ENCODE measurements at places on chromosomes 1 and 21.

DNA sequence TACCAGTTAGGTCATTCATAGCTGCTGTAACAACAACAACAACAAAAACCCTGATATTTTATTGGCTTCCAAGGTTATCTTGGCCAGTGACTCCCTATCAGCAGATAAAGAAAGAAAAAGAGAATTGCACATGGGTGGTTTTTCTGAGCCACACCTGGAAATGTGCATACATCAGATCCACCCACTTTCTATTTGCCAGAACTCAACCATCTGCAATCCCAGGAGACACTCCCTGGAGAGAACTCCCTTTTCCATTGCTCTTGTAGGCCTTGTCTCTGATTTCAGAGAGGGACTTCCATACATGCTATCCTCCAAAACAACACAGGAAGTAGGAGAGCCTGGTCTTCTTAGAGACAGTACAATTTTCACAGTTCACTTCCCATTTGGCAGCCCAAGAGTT lies 74.9 kb upstream of the ZC3H11B start:
- DNase-seq: no peak

GRCh38 chr1:114468047-114468446 lies 43.0 kb downstream of the TRIM33 start:
- DNase-seq: no peak

DNA sequence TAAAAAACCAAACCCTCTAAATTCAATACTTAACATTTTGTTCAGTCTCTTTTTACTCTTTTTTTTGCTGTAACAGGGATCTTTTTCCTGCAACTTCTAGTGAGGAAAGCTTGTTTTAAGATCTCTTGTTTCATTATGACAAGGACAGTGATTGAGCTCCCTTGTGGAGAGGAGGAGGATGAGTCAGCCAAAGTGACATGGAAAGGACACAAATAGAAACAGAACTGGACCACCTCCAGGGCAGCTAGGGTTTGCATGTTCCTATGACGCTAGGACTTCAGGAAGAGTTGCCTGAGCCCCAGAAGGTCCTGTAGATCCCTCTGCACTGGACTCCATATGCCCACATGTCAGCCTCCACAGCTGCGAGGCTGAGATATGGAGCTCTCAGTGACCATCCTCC lies 212.6 kb upstream of the FAM78B start:
- DNase-seq: no peak

- no peak for DNase-seq
Observed at GRCh38 chr1:149879556-149879955, 19.8 kb upstream of the BOLA1 start.

- DNase-seq: peak; percentile 54
Observed at GRCh38 chr1:94025383-94026340, 95.3 kb downstream of the ABCA4 start.

- no peak for DNase-seq
Observed at GRCh38 chr1:240768979-240769378, 157.0 kb upstream of the GREM2 start.

DNA sequence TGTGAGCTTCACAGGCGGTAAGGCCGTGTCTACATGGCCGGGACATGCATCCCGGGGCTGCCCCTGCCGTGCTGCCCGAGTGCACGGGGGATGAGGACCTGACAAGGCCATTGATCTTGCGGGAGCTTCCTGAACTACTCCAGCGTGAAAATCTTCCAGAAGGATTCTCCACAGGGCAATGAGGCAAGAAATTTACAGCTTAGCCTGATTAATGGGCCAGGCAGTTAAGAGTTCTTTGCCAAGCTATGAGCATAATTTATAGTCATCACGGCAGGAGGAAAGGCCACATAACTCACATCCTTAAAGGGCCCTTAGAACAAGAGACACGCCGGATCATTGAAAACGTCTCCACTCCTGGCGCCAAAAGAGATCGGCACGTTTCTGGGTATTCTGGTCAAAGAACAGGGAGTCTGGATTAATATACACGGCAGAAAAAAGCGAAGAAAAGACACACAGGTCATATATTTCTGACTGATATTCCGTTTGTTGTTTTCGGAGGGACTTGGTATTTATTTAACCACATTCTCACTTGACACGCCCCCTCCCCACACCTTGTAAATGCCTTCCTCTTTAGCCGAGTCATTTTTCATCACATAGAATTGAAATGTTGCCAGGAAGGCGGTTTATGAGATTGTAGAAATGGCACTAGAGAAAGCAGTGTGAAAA lies 180.5 kb downstream of the DYRK1A start:
- no peak for DNase-seq

DNA sequence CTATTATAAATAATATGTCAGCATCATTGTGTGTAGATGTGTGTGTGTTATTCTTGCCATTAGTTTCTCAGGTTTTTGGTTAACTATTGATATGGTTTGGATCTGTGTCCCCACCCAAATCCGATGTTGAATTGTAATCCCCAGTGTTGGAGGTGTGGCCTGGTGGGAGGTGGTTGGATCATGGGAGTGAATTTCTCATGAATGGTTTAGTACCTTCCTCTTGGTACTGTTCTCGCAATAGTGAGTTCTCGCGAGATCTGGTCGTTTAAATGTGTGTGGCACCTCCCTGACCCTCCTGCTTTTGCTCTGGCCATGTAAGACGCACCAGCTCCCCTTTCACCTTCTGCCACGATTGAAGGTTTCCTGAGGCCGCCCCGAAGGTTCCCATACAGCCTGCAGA lies 9.6 kb upstream of the POFUT2 start:
- DNase-seq: no peak

- DNase-seq: no peak
Observed at GRCh38 chr1:41657679-41658295, 173.3 kb upstream of the EDN2 start.

GRCh38 chr1:155160128-155160527 lies 13.0 kb downstream of the KRTCAP2 start:
- DNase-seq: no peak

DNA sequence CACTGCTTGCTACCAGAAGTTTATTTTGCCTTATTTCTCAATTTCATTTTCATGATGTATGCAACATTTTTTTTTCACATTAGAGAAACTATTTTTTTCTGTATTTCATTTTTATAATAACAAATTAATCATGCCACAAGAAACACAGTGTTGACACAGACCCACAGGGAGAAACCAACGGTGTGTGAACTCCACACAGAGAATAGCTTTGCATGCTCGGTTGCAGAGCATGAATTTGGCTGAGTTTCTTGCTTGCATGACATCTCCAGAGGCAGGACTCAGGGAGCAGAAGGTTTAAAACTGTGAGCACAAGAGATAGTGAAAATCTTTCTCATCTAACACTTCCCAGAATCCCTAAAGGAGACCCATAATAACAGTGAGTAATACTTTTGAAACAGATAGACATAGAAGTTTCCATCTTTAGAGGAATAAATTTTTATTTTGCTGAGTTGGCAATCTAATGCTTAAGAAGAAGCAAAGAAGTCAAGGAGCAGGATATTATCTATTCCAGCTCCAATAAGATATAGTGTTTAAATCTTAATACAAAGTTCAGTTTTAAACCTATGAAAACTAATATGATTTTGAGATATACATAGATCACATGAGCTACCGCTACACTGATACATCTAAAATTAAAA lies 890.9 kb downstream of the MRPL39 start:
- no peak for DNase-seq

DNA sequence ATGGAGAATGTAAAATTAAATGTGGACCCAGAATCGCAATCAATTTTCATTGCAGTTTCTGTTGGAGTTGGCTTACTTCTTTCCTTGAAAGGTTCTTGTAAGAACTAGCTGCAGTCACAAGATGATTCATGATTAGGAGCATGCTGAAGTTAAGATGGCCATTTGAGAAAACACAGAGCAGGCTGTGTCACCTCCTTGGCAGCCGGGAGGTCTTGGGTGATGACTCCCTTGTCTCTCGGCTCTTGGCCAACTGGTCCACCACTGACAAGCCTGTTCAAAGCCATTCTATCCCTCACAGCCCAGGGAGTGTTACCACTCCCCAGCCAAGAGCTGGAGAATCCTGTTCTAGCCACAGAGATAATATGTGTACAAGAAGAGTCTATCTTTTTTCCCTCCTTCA lies 40.6 kb downstream of the OPTC start:
- DNase-seq: peak; percentile 17

GRCh38 chr1:30413606-30414005 lies 309.8 kb downstream of the MATN1 start:
- no peak for DNase-seq

DNA sequence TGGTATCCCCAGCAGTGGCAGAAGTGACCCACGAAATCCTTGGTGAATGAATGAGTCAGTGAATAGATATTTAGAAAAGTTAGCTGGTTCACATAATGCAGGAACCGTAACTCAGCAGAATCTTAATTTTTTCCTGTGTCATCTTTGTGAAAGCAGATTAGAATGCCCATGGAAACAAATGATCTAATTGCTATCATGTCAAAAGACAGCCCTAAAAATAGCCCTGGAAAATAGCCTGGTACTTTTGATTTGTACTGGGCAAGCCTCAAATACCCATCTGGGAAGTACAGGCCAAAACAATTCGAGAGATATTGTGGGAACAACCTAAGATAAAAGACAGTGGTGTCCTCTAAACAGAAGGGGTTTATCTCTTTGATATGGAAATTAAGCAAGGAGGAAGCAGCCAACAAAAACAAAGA lies 21.1 kb downstream of the FYB2 start:
- DNase-seq: no peak

GRCh38 chr1:37680933-37681332 lies 11.4 kb upstream of the CDCA8 start:
- no peak for DNase-seq

DNA sequence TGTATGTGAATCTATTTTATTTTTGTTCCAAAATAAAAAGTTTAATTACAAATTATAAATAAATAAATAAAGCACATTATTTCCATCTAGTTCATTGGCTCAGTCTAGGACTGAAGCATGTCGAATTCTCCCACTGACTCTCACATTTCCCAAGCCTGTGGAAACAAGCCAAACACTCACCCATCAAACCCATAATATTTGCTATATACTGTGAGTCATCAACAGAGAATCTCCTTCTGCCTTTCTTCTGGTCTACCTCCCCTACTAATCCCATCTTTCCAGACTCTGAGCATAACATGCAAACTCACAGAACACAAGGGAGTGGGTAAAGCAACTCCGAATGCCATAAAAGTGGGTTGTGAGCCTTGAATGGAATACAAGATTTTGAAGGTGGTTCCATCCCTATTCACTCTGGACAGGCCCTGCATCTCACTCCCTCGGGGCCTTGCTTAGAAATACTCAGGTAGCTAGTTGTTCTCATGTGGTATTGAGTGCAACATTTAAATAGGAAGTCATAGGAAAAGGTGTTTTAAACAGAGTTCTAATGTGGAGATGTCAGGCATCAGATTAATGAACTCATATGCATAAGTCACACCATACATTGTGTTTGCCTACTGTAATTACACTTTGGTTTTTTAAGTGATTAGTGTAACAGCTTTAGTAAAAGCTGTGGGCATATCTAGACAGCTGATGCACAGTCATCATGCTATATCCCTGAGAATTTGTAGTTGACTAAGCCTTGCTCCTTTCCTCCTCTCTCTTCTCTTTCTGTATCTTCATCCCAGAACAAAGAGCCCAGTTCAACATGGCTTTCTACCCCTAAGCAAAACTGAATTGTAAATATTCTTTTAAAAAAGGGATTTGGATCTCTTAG lies 47.0 kb downstream of the F5 start:
- no peak for DNase-seq

- no peak for DNase-seq
Observed at GRCh38 chr1:172122381-172122780, 281.1 kb downstream of the DNM3 start.

DNA sequence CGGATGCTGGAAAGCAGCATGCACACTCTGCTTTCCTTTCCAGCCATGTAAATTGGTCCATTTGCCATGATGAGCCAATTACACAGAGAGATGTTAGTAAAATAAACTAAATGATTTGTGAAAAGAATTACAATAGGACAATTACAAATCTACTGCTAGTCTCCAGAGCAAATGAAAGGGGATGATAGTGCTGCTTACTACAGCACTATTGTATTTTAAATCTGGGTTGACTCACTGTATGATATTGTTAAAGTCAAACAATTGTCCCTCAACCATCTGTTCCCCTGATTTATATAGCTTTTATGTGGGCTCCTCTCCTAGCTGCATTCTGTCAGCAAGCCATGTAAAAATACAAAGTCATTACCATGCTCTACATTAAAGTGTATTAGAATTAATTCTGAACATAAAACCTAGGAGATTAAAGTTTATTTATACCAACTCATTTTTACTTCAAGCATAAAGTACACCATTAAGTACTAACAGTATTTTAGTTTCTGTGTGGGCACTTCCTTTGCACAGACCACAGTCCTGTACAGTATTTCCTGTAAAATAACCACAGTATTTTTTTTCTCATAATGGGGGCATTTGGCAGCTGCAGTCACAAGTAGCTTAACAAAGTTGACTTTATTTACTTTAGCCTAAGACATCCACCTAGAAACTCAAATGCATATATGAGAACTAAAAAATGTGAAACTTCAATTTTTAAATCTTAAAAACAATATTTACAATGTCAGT lies 135.8 kb downstream of the VAV3 start:
- DNase-seq: no peak

- no peak for DNase-seq
Observed at GRCh38 chr1:221823149-221823548, 81.3 kb upstream of the DUSP10 start.

DNA sequence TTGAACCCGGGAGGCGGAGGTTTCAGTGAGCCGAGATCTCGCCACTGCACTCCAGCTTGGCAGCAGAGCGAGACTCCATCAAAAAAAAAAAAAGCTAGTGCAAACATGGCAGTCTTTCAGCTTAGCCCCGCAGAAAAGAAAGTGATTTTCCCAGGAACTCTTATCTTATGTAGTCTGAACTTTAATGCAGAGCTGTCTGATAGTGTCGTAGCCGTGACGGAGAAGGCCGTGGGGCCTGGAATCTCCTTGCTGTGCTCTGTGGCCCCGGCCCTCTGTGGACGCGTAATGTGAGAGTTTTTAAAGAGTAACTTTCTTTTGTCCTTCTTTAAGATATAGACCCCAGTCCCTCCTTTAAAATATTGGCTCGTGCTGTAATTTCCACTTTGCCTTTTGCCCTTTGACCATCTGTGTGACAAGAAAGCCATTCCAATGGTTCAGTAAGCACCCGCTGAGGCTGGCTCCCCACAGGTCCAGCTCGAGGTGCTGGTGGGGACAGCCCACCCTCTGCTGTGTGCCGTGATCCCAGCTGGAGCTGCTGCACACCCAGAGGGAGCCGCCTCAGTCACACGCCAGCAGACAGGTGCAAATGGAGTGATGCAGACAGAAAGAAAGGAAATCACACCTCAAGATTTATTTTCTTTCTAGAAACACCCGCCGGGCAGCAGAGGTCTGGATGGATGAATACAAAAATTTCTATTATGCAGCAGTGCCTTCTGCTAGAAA lies 164.0 kb downstream of the PGBD5 start:
- no peak for DNase-seq

- DNase-seq: no peak
Observed at GRCh38 chr1:4001461-4001860, 101.4 kb upstream of the C1orf174 start.

- DNase-seq: no peak
Observed at GRCh38 chr1:30023339-30024022, 699.9 kb downstream of the MATN1 start.

DNA sequence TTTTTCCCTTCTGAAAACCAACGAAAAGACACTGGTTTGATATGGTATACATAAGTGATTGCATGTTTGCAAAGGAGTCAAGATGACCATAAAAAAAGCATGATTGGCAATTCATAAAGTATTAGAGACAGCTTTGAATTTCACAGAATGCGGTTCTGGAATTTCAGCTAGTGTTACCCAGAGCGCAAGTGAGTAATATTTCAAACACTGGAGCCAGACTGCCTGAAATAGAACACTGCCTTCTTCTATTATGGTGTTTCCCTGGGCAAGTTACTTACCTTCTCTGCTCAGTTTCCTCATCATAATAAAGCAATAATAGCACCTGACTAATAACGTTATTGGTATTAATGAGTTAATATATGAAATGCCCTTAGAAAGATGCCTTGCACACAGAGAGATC lies 54.7 kb downstream of the NEGR1 start:
- no peak for DNase-seq
